Cortex of kidney (tissue), 1 donor: ENCODE measurements at places on chromosomes 16 and 17.

- no peak for DNase-seq
Measured at GRCh38 chr17:44916781-44917241, 1.5 kb upstream of the GFAP start.

GRCh38 chr17:28346199-28346580 lies 10.6 kb downstream of the TNFAIP1 start:
- DNase-seq, result no peak

DNA sequence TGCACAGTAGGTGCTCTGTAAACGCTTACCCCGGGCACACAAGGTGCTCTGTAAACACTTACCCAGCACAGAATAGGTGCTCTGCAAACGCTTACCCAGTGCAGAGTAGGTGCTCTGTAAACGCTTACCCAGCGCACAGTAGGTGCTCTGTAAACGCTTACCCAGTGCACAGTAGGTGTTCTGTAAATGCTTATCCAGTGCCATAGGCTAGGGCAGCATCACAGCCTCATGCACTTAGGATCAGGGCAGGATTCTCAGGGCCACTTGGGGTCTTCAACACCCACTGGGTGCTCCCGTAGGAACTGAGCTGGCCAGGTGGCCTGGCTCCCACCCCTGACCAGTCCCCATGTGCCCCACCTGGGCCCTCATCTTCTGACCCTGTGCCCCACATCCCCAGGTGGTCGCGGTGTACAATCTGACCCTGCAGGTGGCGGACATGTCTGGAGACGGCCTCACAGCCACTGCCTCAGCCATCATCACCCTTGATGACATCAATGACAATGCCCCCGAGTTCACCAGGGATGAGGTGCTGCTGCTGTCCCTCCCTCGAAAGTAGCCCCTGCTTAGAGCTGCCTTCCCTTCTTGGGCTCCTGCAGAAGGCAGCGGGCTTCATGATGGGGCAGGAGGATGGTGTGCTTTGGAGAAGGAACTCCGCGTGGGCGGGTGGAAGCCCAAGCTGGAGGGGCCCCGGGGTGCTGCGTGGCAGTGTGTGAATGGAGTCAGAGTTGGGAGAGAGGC lies 13.1 kb downstream of the SLC22A31 start:
- DNase-seq, result no peak

GRCh38 chr16:28492511-28492910 lies 637 bp upstream of the CLN3 start:
- DNase-seq, result no peak

- no peak for DNase-seq
Measured at GRCh38 chr16:8801701-8802100, 4.1 kb downstream of the PMM2 start.

- no peak for DNase-seq
Measured at GRCh38 chr16:50446861-50447260, 78.1 kb upstream of the BRD7 start.

- no peak for DNase-seq
Measured at GRCh38 chr16:2242598-2242997, 6.4 kb downstream of the DNASE1L2 start.

DNA sequence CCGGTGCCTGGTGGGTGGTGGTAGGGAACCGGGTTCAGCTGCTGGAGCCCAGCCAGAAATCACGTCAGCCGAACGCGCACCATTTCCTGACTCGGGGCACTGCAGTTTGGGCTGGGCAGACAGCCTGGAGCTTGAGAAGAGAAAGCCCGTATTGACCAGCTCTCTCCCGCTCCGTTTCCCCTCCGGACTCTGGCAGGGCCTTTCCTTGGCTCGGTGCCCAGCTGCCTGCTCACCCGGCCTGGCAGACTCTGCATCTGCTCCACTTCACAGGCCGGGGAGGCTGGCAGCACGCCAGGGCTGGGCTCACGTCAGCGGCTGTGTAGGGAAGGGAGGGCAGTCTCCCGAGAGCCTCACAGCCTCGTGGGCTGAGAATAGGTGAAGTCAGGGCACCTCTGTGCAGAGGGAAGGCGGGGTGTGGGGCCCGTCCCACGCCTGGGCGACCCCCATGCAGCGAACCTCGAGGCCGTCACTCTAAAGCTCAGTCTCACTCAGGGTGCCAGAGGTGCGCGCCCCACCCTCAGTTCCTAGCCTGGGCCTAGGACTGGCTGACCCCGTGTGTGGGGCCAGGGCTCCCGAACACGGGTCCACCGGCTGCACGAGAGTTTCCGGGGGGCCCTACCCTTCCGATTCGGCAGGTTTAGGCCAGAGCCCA lies 59.1 kb downstream of the OR1D5 start:
- peak; percentile 52 for DNase-seq

GRCh38 chr16:23040246-23040645 lies 109.0 kb downstream of the USP31 start:
- no peak for DNase-seq

DNA sequence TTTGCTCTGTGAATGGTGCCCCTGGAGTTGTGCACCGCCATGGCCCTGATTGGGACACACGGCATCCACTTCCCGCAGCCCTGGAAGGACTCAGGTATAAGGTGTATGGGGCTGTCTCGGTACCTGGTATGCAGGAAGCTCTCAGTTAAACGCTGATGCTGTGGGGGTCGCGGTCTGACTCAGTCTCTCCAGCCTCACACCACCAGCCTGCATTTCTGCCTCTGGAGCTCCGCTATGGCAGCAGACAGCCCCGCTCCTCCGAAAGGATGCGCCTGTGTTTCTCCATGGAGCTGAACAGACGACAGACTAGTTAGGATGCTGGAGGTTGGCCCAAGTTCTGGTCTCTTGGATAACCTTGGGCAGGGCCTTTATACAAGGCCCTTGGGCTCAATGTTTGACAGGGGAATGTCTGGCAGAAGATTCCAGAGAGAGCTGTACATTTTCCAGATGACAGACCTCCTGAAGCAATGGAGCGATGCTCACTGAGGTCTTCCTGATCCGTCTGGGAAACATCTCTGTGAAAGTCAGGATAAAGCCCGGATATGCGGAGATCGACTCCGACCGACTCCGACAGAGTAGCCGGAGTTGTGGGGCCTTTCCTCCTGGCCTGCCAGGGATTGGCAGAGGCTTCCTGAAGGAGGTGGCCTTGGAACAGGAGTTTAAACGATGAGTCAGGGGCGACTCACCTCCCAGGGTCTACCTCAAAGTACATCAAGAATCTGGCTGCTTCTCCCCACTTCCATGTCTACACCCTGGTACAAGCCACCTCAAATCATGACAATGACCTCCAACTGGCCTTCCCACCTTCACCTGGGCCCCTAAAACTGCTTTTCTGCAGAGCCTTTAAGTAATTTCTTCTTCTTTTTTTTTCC lies 21.9 kb upstream of the BCAR1 start:
- no peak for DNase-seq

DNA sequence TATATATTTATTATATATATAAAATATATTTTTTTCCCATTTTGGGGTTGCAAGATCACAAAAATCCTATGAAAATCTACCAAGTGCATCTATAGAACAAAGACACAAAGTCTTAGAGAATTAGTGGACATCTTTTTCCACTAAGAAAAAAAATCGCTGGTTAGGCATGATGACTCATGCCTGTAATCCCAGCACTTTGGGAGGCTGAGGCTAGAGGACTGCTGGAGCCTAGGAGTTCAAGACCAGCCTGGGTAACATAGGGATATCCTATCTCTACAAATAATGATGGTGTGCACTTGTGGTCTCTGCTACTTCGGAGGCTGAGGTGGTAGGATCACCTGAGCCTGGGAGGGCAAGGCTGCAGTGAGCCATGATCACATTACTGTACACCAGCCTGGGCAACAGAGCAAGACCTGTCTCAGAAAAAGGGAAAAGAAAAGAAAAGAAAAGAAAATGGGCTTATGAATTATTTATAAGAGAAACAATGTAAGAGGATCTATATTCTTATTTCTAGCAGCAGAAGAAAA lies 185.1 kb upstream of the PSMD7 start:
- no peak for DNase-seq

DNA sequence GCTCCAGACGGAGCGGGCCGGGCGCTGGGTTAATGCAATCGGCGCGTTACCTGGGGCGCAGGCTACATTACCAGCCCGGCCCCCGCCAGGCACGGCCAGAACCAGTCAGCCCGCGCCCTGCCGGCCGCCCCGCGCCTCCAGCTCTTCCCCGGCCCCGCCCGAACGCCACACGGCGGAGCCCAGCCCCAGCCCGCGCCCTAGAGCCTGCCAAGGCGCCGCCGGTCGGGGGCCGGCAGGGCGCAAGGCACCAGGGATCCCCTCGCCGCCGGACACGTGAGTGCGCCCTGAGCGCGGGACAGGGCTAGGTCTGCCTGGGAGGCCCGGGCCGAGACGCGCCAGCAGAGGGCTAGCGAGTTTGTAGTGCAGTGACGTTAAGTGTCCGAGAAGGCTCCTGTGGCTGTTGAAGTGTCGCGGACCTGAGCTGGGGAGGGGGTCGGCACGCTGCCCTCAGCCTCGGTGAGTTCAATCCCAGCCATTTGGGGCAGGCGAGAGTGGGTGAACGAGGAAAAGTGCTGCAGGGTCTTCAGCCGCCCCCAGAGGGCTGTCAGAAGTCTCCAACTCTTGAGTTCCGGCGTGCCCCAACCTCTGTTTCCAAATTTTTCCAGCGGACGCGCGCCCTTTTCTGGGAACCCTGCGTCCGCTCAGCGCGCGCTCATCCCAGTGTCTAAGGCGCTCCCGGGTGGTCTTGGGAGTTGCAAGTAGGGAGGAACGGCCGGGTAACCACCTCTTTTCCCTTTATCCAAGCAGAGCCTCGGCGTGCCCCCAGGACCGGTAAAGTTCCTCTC lies at the start of gene SLC6A2:
Gene SLC6A2, plus strand, starts transcription at position 92 of the 785 bp plus-strand sequence. CDS start 707 bp downstream, outside the sequence.
- DNase-seq, result no peak
